ENCODE measurements at places on chromosomes 3 and 15.

DNA sequence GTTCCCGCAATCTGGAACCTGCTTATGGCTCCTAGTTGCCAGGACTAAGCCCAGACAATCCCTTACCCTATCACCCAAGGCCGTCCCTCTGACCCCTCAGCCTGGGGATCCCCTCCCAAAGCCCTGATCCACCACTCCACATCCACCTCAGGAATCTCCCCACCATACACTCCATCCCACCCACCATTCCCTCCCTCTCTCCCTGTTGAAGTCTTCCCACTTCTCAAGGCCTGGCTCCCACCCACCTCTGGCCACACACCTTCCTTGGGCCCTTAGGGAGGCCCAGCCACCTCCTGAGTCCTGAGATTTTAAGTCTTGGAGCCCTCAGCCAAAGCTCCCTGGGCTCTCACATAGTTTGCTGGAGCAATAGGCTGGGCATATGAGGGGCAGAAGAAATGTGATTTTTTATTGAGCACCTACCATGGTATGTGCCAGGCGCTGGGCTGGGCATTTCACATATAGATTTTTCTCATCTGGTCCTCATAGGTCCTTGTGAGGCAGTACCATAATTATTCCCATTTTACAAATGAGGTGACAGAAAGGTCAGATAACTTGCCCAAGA is 48.1 kb downstream of the HCN4 start:
- DNase-seq: no peak

- DNase-seq: no peak
Measured at GRCh38 chr3:142445816-142446254, 2.0 kb downstream of the XRN1 start.

DNA sequence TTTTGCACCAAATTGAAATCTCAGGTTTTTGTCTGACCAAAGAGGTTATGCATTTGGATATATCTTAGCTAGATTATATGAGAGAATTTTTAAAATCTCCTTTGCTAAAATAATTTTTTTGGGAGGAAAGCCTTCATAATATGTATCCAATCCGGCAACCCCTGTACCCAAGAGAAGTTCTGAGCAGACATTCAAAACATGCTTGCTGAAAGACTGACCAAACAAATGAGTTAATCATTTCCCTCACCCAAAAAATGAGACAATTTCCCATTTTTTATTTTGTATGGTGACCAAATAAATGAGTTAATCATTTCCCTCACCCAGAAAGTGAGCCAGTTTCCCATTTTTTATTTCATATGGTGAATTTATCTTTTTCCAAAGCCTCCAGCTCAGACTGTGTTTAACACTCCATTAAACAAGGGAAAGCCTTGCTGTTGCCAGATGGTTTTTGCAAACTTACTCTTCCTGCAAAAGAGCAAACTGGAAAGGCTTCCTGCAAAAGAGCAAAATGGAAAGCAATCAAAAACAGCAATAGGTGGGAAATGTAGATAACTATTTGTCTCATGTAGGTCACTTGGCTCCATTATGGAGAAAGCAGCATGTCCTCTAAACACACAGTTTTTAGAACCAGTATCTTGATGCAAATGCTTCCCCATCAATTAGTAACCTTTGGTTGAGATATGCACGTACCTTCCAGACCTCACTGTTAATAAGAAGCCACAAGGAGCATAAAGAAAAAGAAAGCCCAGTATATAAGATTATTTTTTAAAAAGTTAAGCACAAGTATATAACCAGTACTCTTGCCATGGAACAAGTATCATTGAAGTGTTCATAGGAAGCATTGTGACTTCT is 78.4 kb upstream of the OSTN start:
- DNase-seq: no peak

DNA sequence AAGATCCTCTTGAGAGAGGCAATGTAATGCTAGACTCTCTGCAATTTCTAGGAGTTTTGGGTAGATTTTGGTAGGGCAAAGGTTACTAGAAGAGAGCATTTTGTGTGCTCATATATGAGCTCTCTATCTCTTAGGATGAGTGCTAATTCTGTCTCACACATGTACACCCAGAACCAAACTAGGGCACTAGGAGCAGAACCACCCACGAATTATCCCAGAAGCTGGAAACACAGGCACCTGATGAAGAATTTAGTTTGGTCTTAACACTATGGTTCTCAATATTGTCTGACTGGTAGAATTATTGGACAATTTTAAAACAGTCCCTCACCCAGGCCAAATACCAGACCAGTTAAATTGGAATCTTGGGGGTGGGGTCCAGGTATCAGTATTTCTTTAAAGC is 94.8 kb downstream of the PRICKLE2 start:
- no peak for DNase-seq

- no peak for DNase-seq
Measured at GRCh38 chr15:29064731-29065130, 179.0 kb downstream of the APBA2 start.

DNA sequence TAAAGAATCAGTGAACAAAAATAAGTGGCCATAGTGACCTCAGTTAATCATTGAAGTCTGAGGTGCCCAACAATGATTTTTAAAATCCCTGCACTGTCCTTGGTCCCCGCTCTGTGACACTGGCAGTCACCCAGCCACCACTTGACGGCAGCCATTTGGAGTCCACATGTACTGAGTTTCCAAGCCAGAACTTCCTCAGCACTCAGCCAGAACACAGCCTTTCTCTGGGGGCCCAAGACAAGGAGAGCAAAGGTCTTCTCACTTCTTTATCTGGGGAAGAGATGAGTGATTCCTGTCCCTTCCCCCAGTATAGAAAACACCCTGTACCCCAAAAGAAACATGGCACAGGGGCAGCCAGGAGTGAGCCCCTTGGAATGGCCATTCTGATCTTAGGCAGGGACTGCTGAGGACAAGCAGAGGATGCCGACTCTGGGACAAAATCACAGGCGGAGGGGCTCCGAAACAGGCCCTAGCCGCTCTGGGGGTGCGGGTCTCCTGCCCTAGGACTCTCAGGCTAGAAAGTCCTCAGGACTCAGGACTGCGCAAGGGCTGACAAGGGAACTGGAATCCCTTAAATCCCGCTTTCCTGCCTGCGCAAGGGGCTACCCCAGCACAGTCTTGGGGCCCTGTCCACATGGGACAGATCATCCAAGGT is 12.8 kb downstream of the PAK6 start:
- DNase-seq: no peak

GRCh38 chr3:194130807-194131589 is 5.0 kb upstream of the HES1 start:
- DNase-seq: peak; percentile 96

DNA sequence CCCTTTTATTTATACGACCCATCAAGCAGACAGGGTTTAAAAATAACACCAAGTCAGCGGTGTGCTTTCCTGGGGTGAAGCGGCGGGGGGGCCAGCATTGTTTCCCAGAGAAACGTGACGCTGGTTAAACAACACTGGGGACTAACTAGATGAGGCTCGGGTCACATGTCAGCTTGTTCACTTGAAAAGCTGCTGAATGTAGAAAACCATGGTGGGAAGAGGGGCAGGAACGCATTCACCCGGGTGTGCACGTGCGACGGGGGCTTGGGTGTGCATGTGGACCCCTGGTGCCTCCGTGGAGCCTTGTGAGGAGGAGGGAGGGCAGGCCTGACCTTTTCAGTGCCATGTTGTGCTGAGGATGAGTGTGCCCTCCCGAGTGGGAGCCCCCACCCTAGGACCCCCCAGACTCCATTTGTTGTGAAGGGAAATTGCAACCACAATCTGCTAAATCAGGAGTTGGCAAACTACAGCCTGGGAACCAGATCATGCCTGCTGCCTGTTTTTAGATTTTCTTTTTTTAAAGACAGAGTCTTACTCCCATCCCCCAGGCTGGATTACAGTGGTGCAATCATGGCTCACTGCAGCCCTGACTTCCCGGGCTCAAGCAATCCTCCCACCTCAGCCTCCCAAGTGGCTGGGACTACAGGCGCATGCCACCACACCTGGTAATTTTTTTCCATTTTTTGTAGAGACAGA is 70.4 kb upstream of the CMTM7 start:
- peak; percentile 78 for DNase-seq

DNA sequence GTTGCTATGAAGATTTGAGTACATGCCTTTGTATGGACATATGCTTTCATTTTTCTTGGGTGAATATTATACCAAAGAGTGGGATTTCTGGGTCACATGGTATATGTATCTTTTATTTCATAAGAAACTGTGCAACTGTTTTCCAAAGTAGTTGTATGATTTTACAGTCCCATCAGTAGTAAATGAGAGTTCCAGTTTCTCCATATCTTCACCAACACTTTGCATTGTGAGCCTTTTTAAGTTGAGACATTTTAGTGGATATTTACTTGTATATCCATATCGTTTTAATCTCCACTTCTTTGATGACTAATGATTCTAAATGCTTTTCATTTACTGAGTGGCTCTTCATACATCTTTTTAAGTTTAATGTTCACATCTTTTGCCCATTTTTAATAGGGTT is 20.3 kb downstream of the MEF2A start:
- no peak for DNase-seq

DNA sequence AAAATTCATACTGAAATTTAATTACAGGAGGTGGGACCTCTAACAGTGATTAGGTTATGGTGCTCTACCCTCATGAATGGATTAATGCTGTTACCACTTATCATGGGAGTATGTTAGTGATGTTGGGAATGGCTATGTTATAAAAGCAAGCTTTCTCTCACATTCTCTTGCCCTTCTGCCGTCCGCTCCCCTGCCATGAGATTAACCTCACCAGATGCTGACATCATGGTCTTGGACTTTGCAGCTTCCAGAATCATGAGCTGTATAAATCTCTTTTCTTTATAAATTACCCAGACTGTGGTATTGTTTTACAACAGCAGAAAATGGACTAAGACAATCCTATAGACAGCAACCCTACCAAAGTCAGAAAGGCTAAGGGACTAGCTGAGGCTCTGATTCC is 884.8 kb downstream of the FHIT start:
- DNase-seq: no peak

DNA sequence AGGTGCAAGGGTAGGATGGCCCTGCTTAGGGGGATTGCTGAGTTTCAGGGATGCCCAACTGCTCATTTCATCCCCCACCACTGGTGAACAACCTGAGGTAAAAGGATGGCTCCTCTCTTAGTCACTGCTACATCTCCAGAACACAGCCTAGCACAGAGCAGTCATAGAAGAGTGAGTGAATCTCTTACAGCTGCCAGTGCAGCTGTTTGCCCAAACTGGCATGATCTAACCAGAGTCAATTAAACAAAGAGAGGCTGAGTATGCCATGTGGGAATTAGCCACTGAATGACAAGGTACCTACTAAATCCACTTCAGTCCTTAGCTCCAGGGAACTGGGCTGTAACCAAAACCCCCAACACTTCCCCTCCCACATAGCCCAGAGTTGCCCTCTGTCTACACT is 6.8 kb upstream of the NCKIPSD start:
- no peak for DNase-seq

- no peak for DNase-seq
Measured at GRCh38 chr15:41655716-41656115, 4.5 kb upstream of the MGA start.
